Mesenteric fat pad (tissue), 1 donor: ENCODE measurements at places on chromosomes 3 and 15.

DNA sequence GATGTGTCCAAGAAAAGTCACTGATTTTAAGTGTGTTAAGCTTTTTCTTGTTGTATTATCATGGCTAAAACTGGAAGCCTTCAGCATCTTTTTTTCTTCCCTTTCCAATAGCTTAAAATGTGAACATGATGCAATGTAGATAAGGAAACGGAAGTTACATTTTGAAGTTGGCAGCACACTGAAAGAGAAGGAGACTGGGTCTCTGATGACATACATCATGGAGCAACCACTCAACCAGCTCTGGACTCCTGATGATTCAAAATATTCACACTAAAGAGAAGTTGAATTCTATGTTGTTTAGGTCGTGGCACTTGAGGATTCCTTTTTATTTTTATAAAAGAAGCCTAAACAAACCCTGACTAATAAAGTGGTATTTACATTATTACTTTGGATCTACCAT, 488.3 kb upstream of the ALCAM start:
- no peak for DNase-seq

GRCh38 chr3:53238051-53238850, 17.6 kb downstream of the TKT start:
- DNase-seq: no peak

- no peak for DNase-seq
Measured at GRCh38 chr3:51539291-51539941, 897 bp downstream of the RAD54L2 start.

GRCh38 chr3:9241956-9242355, 7.5 kb downstream of the SRGAP3 start:
- DNase-seq: no peak

- DNase-seq: no peak
Measured at GRCh38 chr15:64284042-64284441, 71.9 kb downstream of the CSNK1G1 start.

GRCh38 chr3:179028408-179028807, 43.2 kb downstream of the ZMAT3 start:
- no peak for DNase-seq

- DNase-seq: no peak
Measured at GRCh38 chr3:197835509-197835908, 44.5 kb downstream of the LRCH3 start.

DNA sequence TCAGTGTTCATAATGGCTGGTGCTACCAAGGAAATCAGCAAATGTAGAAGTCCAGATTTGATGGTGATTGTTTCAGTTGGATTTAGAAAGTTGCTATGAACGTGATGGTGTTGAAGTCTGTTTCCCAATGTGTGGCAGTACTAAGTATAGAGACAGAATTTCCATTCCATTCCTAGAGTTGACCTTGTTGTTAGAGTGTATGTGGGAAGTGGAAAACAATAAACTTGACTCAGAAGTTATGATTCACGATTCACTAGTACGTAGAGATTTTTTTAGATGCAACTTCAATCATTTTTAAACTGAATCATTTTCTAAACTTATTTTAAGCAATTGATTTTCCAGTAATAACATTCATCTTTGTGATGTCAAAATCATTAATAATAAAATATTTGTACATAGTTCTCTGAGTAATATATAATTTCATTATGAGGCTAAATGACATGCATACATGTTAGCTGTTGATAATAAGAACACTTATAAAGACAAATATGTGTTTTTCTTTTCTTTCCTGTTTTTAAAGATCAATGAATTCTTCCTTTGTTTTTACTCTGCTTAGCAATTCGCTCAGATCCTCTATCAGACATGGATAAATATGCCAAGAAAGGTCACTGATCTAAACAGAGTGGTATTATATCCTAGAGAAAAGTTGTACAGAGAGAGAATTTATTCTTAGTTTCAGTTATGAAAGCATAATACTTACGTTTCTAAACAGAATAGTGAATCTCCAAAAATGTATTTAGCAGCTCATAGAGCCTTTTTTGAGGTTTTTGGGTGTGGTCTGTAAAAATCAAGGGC, 108.8 kb upstream of the GPR149 start:
- no peak for DNase-seq

DNA sequence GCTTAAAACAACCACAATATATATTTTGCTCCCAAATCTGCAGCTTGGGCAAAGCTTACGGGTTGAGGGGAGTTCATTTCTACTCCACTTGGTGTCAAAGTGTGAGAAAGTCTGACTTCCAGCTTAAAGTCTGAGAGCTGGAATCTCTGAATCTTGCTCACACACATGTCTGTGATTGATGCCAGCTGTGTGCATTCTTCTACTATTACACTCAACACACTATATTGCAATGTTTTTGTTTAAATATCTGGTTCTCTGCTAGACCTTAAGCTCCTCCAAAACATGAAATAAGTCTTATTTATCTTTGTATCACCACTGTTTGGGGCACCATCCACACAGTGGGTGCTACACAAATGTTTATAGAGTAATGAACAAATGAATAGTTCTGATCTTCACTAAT, 36.7 kb upstream of the SECISBP2L start:
- DNase-seq: no peak

DNA sequence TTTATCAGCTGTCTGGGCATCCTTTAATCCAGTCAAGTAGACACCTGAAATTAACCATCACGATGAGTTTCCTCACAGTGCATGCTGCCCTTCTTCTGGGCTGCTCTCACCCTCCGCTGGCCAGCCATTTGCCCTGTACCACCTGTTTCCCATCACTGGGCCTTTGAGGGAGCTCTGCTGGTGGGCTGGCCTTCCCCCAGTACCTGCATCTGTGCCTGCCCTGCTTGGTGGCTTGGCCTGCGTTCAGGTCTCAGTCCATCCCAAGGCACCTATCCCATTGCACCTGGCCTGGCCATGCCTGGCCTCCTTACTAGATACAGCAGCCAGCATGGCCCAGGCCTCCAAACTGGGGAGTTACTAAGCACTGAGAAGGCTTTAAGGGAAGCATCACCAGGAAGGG, 413.2 kb downstream of the NTRK3 start:
- no peak for DNase-seq

DNA sequence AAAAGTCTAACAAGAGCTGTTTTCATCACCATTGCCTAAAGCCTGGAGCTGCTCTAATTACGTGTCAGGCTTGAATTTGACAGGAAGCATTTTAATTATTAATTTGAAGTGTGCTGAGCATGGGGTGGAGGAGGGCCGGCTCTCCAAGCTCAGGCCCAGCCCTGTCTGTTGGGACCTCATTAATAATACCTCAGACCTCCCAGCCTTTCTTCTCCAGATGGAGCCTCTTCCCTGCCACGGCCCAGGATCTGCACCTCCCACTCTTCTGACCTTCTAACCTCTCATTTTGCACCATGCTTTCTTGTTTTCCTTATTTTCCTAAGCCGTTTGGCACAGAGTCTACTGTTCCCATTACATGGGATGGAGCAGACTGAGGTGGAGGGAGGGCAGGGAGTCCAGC, 30.0 kb downstream of the INSYN1 start:
- no peak for DNase-seq

DNA sequence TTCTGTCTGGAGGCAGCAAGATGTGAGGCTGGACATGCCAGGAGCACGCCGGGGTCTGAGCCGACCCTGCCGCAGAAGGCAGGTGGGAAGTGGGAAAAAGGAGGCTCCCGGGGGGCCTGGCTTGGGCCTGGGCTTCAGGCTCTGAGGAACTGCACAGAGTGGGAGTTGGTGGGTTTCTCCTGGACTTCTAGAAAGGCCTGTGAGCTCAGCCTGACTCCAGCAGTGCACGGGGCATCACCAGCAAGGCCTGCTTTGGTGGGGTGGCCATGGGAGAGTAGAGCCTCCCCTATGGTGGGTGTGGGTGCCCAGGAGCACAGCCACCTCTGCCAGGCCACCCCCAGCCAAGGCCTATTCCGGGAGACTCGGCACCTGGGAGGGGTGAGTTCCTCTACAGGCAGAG, 18.1 kb upstream of the SLC41A3 start:
- peak; percentile 60 for DNase-seq

DNA sequence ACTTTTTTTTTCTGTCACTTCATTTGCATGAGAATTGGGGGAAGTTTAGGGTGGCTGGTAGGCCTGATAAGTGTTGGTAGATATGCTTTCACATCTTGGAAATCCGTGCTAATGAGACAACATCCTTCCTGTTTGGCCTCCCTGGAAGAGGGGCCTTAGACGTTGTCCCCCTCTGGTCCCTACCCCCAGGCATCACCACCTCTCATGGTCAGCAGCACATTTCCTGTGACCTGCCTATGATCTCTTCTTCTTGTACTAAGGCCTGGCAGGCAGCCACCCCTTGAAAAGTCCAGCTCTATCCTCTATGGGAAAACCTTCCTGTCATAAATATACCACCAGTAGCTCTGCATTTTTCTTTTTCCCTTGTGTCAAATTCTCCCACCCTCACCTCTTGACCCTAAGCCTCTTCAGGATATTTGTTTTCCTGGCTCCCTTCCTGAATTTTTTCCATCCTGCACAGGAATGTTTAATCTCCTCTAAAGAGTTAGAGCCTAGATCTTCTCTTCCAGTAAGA, 107.8 kb downstream of the SNRK start:
- no peak for DNase-seq

GRCh38 chr15:60121845-60122244, 117.7 kb downstream of the FOXB1 start:
- no peak for DNase-seq

DNA sequence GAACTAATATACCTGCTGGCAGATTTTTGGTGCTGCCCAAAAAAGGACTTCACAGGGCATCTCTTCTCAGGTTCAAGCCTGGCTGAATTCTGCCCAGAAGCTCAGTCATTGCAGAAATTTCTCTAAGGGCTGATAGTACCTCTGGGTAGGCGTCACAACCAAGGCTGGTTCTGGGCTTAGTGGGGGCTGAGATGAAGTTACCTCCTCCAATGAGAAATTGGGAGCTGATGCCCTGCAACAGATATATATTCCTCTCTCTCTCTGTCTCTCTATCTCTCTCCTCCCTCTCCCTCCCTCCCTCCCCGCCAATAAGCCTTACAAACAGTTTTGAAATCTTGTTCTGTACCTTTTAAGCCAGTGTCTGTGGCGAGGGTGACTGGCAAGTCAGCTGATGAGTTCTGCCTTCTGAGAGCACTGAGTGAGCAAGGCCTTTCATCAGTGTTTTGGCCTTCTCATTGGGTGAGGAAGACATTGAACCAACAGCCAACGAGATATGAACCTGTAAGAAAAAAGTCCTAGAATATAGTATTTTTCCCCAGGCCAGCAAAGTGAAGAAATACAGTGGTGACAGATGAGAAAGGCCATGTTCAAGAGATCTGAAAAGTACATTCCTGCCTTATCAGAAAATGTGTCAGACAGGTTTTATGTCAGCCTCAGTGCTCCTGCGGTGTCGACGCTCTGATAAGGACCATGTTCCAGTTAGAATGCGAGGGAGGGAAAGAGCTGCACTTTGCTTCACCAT, 45.5 kb downstream of the TMEM39A start:
- DNase-seq: no peak

DNA sequence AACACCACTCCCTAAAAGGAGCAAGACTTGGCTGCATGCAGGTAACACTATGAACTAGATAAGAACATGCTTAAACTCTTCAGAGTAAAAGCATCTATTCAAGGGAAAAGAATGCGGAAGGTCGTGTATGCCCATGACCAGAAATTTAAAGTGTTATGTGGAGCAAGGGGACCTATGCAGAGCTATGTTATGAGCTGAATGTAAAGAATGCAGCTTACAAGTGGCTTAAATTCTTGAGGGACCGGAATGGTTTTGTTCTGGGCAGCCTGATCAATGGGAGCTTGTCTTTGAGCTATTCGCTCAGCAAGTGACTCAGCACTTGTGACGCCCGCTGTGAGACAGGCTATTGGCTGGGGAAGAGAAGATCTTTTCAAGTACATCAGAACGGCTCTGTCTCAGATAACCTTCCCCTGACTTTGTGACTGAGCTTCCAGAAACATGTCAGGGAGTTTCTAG, 367.5 kb upstream of the THBS1 start:
- no peak for DNase-seq

DNA sequence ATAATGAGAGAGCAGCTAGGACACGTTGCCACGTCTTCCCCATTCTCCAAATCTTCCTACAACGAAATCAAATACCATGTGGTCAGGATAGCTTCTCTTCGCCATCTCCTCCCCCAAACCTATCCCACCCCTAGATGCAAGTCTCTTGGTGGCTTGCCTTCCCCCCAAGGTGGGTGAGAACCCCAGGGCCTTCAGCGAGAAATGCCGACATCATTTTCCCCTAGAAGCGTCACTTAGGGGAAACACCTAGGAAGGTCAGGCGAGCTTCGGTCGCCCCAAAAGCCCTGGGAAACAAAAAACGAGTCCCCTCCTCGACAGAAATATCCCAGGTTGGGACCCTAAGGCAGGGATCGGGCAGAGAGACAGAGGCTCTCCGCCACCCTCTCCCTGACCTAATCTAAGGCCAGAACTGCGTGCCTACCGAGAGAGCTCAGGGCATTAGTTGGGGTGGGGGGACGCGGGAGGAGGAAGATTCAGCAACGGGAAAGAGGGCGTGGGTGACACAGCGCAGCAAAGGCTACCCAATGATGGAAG, 502 bp downstream of the DPH3 start:
- DNase-seq: no peak

GRCh38 chr3:135853981-135854380, 111.5 kb upstream of the PPP2R3A start:
- no peak for DNase-seq

DNA sequence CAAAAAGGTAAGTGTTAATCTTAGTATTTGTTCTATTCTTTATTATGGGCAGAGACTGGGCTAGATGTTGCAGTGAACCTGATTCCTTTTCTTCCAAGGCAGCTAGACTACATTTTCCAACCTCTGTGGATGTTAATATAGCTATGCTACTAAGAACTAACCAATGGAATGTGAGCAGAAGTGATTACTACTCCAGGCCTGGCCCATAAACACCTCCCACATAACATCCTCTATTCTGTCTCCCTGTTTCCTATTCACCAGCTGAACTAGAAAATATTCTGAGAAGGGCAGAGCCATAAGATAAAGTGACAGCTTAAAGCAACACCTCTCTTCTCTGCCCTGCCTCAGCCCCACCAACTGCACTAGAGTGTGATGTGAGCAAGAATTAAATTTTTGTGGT, 29.4 kb downstream of the CD200R1L start:
- no peak for DNase-seq

DNA sequence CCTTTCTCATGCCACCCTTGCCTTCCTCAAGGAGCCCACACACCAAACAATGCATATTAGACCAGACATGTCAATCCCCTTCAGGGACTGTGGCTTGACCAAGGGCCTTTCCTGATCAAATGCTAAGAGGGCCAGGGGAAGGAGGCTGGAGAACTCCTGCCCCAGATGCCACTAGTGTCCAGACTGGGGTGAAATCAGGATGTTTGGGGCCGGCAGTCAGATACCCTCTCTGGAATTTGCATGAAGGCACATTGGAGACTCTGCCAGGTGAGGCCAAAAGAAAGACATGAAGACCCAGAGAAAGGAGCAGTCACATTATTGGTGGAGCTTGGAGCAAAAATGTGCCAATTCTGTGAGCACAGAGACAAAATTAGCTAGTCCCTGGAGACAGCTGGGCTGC, 154.1 kb downstream of the TLE3 start:
- no peak for DNase-seq
